ENCODE measurements at places on chromosomes 4 and X.

DNA sequence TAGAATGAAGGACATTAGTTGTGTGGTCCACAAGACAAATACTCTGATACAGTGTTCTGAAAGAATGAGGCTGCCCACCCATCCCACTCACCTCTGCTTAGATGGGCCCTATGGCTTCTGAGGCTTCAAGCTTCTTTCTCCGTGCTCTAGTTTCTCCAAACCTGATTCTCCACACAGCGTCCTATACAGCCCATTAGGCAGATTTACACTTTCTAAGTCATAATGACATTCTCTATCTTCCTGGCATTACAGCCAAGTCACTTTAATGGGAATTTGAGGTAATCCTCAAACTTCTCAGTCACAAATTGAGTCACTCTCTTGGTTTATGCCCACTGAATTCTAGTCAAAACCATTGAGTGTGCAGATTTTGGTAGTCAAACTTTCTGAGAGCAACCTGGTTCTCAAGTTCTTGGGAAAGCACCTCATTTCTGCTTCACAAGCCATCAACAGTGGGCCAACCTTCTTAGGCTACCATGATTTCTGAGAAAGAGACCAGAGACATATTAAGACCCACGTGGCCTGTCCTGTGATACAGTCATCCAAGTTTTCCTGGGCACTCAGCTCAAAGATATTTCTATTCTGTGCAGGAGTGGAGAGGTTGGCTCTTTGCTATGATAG lies 6.2 kb upstream of the SETD7 start:
- no peak for DNase-seq

DNA sequence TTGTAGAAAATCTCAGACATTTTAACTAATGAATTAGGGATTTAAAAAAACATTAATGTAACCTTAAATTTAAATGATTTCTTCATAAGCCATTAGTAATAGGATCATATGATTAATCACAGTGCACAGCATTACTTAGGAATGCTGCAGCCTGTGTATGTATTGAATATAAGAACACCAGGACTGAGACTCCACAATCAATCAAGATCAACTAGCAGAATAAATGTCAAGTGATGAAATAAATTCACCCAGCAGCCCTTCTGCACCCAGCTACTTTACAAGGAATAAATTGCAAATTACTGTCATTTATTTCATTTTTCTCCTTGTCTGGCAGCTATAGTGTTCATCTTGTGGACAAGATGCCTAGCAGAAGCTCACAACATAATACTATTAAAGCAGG lies 46.5 kb downstream of the NEIL3 start:
- DNase-seq: no peak

GRCh38 chr4:81307991-81308390 lies 93.0 kb upstream of the PRKG2 start:
- DNase-seq: no peak

GRCh38 chr4:10006231-10006600 lies 15.1 kb downstream of the SLC2A9 start:
- no peak for DNase-seq

- DNase-seq: no peak
These were observed 316.7 kb upstream of the SLC7A11 start for GRCh38 chr4:138558886-138559285.

GRCh38 chr4:142079959-142080358 lies 443.6 kb downstream of the IL15 start:
- no peak for DNase-seq

- no peak for DNase-seq
These were observed 74.9 kb downstream of the MAB21L2 start for GRCh38 chr4:150656891-150657290.

GRCh38 chrX:73214426-73215094 lies at the start of gene NAP1L2:
TSS of gene NAP1L2 (minus strand) at chrX:73214851. CDS start at chrX:73214492, 359 bp downstream.
- no peak for DNase-seq

Measured in WERI-Rb-1 (cell line).